ENCODE measurements at places on chromosomes 5 and 9.

DNA sequence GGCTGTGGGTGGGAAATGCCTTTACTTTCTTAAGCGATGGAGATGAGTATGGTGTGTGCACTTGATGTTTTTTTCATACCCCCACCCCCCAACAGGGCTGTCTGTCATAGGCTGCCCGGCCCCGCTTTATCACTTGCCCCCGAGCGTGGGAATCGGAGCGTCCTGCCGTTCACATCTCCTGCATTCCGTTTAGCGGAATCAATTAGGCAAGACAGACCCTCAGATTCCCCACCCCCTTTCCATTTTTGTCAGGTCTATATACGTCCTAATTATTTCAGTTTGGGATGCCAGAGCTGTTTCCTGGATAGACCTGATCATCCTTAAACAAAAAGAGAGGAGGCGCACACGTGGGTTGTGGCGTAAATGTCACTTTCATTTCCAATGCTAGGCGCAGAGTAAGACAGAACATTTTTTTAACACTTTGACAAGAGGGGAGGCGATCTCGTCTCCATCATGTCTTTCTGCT is 217.2 kb downstream of the MEF2C start:
- no peak for DNase-seq

DNA sequence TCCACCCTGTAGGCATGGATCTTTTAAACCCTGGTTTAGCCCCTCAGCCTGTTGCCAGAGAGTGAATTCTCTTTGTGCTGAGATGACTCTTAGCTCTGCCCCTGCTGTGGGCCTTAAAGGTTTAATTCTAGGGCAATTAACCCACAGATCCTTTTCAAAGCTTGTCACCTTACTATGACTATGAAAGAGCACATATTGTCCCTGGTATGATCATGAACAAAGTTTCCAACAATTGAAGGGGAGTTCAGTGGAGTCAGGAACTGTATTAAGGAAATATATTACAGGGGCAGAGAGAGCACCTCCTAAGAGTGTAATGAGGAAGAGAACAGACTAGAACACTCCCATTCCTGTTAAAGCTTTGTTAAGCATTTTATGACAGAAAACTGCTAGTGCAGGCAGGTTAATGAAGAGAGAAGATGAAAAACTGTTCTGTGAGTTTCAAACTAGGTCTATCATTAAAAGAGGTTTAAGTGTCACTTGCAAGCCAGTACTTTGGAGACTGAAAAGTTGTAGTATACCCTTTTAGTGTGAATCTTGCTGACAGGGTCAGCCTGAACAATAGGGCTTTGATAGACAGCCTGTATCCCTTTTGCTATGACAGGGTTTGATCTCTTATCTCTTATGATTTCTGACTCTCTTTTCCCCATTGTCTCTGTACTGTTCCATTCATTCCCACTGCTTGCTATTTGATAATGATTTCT is 104.2 kb upstream of the ELL2 start:
- no peak for DNase-seq

DNA sequence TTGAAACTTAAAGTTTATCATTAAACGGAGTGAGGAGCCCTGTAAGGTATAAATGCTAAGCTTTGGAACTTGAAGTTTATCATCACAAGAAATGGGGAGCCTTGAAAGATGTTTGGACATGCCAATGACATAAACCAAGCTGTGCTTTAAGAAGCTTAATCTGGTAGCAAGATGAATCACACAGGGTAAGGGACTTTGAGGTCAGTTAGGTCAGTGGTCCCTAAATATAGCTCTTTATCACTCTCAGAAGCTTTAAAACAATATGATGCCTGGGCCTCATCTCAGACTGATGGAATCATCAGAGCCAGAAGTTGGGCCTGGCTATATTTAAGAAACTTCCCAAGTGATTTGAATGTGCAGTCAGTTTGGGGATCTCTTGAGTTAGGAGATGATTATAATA is 85.7 kb downstream of the TNC start:
- no peak for DNase-seq

GRCh38 chr9:101485924-101486692 is 47.5 kb upstream of the RNF20 start:
- DNase-seq = no peak

GRCh38 chr5:131262953-131263541 is 806 bp upstream of the CDC42SE2 start:
- DNase-seq = no peak

- no peak for DNase-seq
These were observed 121.8 kb upstream of the SPIN1 start for GRCh38 chr9:88266416-88266815.

- DNase-seq = no peak
These were observed 11.8 kb upstream of the SCGB3A1 start for GRCh38 chr5:180603076-180603594.

DNA sequence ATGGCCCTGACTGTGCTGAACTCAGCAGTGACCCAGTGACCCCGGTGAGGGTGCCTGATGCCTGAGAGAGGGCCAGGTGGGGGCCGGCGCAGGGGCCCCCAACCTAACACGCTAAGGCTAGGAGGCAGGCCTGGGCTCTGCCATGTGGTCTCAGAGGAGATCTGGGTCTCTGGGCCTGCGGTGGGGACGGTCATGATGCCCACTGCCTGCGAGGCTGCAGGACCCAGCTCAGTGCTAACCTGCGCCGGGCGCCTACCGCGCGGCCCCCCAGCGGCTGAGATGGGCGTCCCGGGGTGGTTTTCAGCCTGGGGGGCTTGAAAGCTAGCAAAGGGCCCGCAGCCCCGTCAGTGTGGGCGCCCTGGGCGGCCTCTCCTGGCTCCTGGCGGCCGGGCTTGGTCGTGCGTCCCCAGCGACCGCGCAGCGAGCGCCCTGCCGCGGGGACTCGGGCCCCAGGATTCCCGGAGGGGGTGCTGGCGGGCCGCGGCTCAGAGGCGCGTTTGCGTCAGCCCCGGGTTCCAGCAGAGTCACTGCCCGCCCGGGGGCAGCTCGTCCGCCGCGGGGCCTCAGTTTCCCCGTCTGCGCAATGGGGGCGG is 2.5 kb downstream of the EGFL7 start:
- no peak for DNase-seq

DNA sequence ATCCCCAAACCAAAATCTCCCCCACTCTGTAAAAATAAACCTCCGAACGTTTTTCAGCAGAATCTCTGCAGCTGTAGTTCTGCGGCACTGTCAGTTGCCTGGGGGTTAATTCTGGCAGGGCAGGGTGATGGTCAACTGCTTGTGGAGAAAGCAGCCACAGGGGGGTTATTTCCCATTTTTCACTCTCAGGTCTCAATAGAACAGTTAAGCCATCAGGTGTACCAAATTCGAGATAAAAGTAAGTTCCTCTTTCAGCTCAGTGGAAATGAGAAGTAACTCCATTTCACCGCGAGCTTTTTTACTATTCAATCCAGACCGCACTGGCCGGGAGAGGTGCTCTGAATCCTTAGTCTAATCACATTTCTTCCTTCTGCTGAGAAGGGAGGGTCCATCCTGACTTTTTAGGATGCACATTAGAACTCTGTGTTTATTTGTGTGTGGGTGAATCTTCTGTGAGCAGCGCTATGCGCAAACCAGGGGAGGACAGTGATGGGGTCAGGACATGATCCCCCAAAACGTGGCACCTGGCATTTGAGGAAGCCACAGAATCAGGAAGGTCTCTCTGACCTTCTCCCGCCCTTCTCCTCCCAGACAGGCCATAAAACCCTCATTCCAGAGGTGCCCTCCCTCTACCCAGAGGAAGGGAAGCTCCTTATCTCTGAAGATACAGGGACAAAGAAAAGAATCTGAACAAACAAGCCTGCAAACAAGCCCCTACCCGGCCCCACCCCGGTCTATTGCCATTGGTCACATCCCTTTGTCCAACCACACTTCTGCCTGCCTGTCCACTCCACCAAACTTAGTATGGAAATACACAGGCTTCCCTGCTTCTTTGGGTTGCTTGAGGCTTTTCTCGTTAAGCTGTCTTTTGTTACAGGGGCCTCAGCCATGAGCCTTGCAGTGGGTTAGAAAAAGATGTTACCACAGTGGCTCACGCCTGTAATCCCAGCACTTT is 229.0 kb downstream of the ROR2 start:
- no peak for DNase-seq

DNA sequence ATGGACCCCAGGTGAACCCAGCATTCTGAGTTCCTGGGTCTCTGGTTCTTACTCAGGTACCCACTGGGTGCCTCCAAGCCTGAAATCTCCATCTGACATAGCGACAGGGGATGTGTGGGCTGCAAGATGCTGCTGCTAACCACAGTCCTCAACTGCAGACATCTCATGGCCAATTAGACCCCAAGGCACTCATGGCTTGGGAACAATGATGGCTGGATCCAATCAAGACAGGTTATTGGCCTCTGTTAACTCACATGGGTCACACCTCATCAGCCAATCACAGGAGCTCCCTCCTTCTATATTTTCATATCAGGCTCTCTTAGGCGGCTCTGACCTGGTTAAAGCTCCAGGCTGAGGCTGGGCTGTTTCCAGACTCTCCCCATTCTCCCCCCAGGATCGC is 57.0 kb downstream of the CXXC5 start:
- no peak for DNase-seq

DNA sequence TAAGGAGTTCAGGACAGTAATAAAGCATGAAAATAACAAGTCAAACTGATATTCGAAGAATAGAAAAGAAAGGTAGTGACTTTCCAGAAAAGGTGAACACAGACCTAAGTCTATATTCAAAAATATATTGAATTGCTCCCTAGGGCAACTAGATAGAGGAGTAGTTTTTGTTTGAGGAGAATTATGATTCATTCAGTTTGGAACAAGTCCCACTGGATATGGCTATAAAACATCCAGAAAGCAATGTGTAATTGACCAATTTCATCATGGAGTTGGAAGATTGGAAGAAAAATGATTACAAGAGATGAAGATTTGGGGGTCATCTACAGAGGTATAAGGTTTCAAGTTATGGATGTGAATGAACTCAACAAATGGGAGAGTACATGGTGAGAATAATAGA is 117.5 kb upstream of the ZNF462 start:
- no peak for DNase-seq

DNA sequence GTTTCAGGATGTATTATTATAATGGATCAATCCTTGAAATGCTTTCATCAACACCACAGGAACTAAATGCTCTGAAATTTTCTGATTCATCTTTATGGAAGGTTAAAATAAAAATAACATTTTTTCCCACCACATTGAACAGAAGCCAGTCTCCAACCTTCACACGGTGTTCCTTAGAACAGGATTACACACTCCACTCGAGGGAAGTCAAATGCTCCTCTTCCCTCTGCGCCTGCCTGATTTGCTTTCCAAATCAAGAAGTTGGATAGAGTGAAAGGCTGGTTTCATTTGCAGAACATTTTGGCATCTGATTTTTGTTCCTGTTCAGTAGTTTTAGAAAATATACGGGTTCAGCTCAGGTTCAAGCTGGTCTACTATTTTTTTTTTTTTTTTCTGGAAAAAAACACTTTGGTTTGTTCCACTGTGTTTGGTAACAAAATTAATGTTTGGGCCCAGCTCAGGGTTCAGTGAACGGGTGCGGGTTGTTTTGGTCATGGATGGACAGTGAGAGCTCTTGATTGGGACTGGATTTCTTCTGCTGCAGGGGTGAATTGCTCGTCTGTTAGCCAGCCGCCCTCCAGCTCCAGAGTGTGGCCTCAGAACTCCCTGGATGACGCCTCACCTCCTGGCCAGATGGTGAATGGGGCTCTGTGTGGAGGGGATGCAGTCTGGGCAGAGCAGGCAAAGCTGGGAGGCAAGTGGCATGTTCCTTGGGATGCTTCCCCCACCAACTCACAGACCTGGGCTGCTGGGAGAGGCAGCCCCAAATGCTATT is 82.4 kb upstream of the STC2 start:
- DNase-seq = no peak

DNA sequence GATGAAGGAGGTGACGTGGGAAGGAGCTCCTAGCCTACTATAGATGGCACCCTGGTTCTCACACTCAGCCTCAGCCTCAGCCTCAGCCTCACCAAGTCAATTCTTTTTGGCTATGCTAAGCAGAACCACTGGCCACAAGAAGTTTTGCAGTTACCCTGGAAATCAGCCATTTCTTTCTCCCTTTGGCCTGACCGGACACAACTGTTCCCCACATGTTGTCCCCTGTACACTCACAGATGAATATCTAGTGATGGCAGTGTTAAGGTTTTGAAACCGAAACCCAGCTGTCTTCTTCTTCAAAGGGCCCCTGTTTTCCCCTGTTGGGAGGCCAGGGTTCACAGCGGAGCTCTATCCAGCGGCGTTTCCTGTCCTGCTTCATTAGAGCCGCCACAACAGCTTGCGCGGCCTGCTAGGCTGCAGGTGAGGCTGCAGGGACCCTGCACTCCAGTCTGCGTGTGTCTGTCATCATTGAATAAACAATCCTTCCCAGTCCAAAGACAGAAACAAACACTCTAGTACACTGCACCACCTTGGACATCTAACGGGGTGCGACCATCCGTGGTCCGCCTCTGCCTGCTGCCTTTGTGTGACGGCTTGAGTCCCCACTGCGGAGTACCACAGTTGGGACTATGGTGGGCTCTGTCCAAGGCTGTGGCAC is 250.5 kb downstream of the DENND1A start:
- DNase-seq = no peak
